ENCODE measurements at places on chromosomes 1 and 21. TPM values are rescaled to one million over a fixed set of nuclear protein-coding genes. Genes with fewer than 3 reads are reported as not detected.

DNA sequence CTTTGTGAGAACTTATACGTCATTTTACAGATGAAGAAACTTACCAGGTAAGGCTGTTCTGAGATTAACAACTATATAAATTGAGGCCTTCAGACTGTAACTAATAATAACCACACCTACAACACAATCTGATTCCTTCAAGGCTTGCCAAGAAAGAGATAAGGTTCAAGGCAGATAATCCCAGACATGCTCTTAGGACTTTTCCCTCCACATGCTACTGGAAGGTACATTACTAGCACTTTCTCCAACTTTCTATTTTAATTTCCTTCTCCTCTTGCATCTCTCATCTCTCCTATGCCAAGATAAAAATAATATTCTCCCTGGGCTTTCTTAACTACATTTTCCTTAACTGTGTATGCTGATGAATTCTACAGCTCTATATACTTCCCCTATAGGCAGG is 18.9 kb upstream of the NRAS start:
- no peak for DNase-seq

DNA sequence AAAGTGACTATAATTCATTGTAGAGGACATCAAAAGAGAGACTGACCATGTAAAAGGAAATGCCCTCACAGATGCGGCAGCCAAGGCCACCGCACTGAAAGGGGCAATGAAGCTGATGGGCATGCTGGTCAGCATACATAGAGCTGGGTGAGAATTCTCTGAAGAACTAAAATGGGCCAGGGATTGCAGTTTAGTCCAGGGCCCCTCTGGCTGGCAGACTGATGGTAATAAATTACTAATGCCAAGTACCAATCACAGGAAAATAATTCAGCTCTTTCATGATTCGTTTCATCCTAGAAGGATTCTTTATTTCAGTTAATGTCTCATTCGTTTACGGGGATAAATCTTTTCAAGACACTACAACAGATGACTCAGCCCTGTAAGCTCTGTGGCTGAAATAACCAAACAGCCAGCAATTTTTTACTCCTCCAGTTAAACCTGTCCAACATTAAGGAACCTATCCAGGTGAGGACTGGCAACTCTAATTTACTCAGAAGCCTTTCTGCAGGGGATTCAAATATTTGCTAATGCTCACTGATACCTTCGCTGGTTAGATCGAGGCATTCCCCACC is 56.9 kb upstream of the MAP1LC3C start:
- no peak for DNase-seq

- DNase-seq, result no peak
Observed at GRCh38 chr21:41142051-41142795, 25.7 kb upstream of the BACE2 start.

DNA sequence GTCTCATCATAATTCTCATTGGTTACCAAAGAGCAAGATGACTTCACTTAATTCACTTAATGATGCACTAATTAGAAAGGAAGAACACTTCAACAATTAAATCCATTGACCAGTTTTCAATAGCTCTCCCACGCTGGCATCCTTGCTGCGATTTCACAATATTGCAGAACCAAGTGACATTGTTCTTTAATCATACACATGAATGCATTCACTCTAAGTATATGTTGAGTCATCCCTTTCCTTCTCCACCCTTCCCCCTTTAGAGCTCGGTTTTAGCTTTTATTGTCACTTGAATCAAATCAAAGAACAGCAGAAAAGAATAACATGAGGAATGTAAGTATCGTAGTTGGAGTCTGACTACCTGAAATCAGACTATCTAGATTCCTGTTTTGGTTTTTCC is 233.6 kb upstream of the FMN2 start:
- DNase-seq, result no peak

- no peak for DNase-seq
Observed at GRCh38 chr1:154151311-154151710, 3.6 kb downstream of the NUP210L start.

GRCh38 chr1:92551916-92552315 is 65.2 kb upstream of the GFI1 start:
- no peak for DNase-seq

Gene FAM72A
- total RNA-seq, result 11.9 TPM

Gene MTMR11
- 3.6 TPM for total RNA-seq

Measured in pulmonary artery endothelial cell (primary cell).